Myometrial cell (primary cell): ENCODE measurements at places on chromosomes 2 and 18. TPM values are rescaled to one million over a fixed set of nuclear protein-coding genes. Genes with fewer than 3 reads are reported as not detected.

ATP6V1C2 gene
- total RNA-seq, result 0.18 TPM in 1 of 2 replicates, not detected in the other

TMEM87B gene
- total RNA-seq, result 35.8 and 49.0 TPM in 2 replicates

FBXO15 gene
- total RNA-seq, result 0.53 and 0.58 TPM in 2 replicates

EGR4 gene
- total RNA-seq, result not detected in 2 replicates

GPR75 gene
- 1.4 and 1.8 TPM in 2 replicates for total RNA-seq

CPLX4 gene
- total RNA-seq, result not detected in 2 replicates

CTLA4 gene
- not detected in 2 replicates for total RNA-seq

ASB18 gene
- total RNA-seq, result not detected in 2 replicates

AKAIN1 gene
- not detected in 2 replicates for total RNA-seq

ITGA4 gene
- total RNA-seq, result 106 and 126 TPM in 2 replicates

ATG16L1 gene
- 17.0 and 20.9 TPM in 2 replicates for total RNA-seq

MAIP1 gene
- 32.3 and 42.0 TPM in 2 replicates for total RNA-seq

SNORC gene
- total RNA-seq, result under 0.01 and 0.18 TPM in 2 replicates
